Fibroblast of skin of left quadriceps (primary cell): ENCODE measurements at places on chromosomes 5 and 9.
A peak's percentile ranks its signal among the peaks of the same experiment; 100 is the strongest.

- peak; percentile 64 for DNase-seq
These were observed 28.0 kb upstream of the ADAM19 start for GRCh38 chr5:157603333-157604190.

DNA sequence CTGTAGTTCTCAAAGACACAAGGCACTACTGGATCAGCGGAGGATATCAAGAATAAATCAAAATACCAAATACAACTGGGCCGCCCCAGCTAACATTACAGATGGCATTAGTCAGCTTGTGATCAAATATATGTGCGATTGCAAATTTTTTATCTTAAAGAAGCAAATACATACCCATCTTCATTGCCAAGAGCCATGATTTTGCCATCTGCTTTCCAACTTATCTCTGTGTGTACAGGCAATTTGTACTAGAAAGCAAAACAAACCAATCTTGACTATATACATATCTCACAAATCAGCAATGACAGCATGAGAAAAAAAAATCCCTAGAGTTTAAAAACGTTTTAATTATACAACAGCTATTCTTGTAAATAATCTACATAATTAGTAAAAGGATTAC lies 20.3 kb downstream of the GEMIN5 start:
- no peak for DNase-seq

- no peak for DNase-seq
These were observed 238.0 kb upstream of the IRX2 start for GRCh38 chr5:2989517-2989916.

- DNase-seq: no peak
These were observed 96.7 kb downstream of the MVB12B start for GRCh38 chr9:126423142-126423915.

- DNase-seq: no peak
These were observed 500.4 kb downstream of the IRX1 start for GRCh38 chr5:4095918-4096630.

DNA sequence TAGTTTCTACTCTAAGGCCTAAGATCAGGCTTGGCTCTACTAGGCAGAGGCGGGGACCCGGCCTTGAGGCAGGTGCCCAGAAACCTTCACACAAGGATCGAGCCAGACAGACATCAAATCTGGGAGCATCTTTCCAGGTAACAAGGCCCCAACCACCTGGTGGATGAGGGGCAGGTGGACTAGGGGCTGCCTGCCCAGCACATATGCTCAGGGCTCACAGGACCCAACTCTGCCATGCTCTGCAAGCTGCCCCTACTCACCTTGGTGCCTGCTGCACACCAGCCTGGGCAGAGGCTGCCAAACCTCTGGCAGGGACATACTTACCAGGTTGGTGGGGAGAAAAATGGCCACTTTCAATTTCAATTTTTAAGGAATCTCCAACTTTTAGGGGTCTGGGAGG lies 2.2 kb upstream of the ZNF618 start:
- DNase-seq: no peak

DNA sequence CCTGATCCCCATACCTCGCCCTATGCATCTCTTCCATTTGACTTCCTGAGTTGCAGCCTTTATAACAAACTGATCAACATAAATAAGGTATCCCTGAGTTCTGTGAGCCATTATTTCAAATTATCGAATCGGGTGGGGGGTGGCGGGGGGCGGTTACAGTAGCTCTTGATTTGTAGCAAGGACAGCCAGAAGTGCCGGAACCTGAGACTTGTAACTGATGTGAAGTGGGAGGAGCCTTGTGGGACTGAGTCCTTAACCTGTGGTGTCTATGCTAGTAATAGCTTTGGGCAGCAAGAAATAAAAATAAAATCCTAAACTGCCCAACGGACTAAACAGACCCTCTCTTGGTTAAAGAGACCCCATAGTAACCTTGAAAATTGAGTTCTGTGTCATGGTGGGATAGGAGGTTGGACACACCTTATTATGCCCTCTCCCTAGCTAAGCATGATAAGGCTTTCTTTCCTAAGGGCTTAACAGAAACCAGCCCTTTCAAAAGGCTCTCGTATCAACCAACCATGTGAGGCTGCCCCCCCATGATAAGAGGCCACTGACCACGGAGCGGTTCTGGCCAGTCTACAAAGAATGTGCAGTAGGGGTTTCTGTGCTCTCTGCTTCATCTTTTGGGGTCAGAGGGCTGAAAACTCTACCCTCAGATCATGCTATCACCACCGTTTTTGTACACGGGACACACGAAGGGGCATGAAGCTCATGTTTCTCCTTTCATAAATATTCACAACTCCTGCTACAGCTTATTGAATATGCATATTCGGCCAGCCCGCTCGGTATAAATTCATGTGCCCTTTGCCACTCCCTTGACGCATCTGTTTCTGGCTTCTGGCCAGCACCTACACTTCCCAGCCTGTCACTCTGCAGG lies 39.5 kb upstream of the IQGAP2 start:
- DNase-seq: no peak

DNA sequence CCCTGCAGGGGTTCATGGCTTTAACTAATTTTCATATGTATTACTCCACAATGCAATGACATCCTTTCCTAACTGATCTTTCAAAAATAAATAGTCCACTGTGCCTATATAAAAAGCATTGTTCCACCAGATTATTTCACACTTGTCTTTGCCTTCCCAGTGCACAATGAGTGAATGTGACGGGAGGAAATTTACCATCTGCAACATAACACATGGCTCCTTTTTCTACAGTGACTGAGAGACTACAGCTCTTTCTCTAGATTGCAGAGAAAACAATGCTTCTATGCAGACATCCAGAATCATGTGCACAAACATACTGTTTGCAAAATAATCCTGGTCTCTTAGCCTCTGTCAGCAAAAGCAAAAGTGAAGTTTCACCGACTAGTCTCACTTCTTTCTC lies 483.7 kb upstream of the PIK3R1 start:
- no peak for DNase-seq

DNA sequence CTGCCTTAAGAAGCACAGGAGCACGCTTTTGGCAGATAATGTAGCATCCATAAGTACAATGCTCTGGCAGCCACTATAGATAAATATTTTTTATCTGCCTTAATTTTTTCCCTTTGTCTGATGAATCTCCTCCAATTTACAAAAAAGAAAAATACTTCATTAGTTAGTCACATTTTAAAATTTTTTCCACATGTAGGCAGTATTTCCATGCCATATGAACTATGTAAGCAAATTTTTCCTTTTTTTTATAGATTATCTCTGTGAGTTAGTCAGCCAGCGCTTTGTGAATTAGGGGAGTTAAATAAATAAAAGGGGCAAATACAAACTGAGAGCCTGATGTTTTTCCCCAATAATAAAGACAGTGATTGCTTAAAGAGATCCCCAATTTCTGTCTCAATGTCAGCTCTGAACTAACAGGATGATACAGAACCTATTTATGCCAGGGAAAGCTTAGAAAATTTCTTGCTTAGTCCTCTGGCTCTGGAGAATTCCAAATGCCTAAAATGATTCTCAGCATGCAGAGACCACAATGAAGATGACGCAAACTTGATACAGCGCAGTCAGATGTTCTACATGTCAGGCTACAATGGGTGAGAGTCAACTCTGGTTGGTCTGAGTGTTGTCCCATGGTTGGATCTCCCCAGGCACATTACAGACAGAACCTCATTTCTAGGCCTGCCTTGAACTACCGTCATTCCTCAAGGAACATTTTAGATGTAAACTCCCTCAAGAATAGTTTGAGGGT lies 390.4 kb upstream of the CDH6 start:
- DNase-seq: no peak

- no peak for DNase-seq
These were observed 553.1 kb upstream of the TUSC1 start for GRCh38 chr9:26231391-26231790.

GRCh38 chr9:74642376-74642775 lies 145.2 kb downstream of the RORB start:
- DNase-seq: no peak

DNA sequence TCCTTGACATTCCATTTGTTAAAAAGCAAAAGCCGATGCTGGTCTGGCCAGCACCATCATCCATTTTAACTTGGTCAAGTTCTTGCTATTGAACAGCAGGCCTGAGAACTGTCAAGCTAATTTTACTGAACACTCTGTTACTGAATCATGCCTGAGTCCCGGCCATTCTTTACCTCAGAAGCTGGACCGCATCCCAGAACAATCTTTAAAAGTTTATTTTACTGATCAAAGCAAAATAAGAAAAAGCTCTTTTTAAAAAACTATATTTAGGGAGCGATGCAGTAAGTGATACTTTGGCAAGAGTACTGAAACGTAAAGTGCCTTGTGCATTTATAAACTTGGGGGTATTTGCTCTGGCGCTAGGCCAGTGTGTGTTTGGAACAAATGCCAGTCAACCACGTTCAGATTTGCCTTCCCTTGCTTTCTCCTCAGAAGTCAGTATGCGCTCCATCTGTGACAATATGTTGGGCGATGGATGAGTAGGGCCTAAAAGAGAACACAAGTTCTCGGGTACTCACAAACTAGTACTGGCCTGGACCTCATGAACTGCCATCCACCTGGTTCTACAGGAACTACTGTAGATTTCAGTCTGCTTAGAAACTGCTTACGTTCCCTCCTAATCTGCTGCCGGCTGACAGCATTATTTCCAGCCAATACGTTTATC lies 161.9 kb downstream of the MAPKAP1 start:
- no peak for DNase-seq

DNA sequence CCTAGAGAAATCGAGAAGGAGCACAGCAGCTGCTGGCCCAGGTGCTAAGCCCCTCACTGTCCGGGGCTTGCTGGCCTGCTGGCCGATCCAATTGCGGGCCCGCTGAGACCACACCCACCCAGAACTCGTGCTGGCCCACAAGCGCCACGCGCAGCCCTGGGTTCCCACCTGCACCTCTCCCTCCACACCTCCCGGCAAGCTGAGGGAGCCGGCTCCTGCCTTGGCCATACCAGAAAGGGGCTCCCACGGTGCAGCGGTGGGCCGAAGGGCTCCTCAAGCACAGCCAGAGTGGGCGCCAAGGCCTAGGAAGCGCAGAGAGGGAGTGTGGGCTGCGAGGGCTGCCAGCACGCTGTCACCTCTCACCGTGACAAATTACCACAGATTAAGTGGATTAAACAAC lies 6.8 kb upstream of the BNC2 start:
- DNase-seq: no peak

- no peak for DNase-seq
These were observed 5.4 kb downstream of the PUM3 start for GRCh38 chr9:2838371-2839000.
